ENCODE measurements at places on chromosomes 6 and 20.

- DNase-seq = no peak
Observed at GRCh38 chr6:13538084-13538483, 36.3 kb upstream of the SIRT5 start.

DNA sequence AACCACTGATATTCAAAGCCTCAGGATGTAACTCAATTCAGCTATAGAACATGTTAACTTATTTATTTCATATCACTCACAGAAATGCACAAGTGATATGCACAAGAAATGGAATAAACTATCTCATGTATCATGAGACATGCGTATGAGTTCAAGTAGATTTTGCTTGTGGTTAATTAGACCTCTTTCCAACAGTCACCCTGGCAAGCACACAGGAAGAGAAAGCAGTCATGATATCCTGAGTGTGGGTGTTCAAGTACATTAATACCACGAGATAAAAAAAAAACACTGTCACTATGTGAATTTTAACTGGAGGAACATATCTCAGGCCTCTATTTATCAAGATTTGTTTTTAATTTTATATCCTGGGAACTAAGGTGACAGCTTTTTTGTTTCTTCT lies 64.2 kb downstream of the LAMP5 start:
- no peak for DNase-seq

GRCh38 chr20:63483834-63484233 lies 11.4 kb upstream of the KCNQ2 start:
- no peak for DNase-seq

GRCh38 chr6:33082702-33083101 lies 6.9 kb downstream of the HLA-DPB1 start:
- DNase-seq = no peak

DNA sequence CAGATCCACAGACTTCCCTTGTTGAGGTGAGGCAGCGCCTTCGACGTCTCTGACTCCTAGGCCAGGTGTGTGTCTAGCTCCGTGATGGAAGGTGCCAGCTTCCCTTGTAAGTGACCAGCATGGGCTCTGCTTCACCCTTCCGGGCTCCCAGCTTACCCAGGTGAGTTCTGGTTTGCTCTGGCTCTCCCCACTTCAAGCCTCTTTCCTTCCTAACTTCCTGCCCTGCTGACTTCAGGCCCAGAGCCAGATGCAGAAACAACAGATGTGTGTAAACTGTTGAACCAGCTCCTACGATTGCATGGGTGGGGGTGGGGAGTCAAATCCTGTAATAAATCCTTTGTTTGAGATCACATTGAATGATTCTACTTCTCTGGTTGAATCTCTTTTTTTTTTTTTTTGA lies 51.6 kb upstream of the BMP6 start:
- no peak for DNase-seq

DNA sequence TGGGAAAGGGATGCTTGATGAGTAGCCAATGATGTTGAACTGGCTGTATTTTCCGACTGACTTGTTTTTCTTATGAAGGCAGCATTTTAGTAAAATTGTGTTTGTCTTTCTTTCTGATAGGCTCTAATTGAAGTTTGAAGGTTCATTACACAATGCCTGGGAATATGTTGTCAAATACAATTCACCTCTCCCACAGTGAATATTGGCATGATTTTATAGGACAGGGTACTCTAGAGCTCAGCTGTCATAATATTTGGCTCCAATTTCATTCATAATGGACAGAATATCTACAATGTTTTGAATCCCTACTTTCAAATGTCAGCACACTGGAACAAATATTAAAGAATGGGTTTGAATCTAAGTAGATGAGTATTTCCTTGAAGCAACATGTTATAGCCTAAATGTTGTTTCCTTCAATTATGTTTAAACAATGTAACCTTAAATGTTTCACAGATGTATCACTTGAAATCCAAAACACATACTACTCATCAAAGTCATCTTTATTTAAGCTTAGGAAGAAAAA lies 81.4 kb downstream of the LAMA2 start:
- no peak for DNase-seq

GRCh38 chr20:57977141-57977540 lies 251.3 kb downstream of the ANKRD60 start:
- DNase-seq = no peak

GRCh38 chr20:44085616-44086434 lies 101.2 kb downstream of the JPH2 start:
- DNase-seq = no peak

GRCh38 chr20:20299904-20300303 lies 68.0 kb upstream of the INSM1 start:
- no peak for DNase-seq

DNA sequence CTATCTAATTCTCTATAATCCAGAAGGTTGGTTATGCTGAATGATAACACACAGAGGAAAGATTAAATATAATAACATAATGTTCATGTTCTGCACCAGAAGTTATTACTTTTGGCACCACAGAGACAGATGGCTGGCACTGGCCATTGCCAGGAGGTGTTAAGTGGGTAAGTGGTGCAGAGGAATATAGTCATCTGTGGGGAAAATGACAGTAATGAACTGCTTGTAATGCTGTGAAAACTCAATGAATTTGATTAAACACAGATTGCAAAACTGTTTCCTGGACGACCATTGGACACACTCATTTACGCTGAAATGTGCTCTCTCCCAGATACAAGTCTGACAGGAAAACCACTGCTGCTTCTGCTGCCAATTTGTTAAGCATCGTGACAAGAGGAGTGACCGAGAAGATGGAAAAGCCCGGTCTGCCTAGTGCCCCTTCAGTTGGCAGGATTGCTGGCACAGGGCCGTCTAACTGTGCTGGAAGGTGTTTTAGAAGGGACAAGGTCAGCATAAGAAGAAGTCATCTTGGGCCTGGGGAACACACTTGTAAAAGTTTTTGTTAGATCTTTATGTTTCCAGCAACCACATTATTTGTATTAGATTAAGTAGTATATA lies 567.4 kb downstream of the CBLN4 start:
- DNase-seq = no peak

GRCh38 chr6:118240878-118241528 lies 307.1 kb upstream of the PLN start:
- DNase-seq = no peak

DNA sequence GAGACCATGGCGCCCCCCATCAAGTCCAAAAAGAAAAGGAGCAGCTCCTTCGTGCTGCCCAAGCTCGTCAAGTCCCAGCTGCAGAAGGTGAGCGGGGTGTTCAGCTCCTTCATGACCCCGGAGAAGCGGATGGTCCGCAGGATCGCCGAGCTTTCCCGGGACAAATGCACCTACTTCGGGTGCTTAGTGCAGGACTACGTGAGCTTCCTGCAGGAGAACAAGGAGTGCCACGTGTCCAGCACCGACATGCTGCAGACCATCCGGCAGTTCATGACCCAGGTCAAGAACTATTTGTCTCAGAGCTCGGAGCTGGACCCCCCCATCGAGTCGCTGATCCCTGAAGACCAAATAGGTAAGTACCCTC lies 41.7 kb upstream of the NAA20 start:
- no peak for DNase-seq

- DNase-seq = no peak
Observed at GRCh38 chr6:119037941-119038623, 40.4 kb downstream of the FAM184A start.

DNA sequence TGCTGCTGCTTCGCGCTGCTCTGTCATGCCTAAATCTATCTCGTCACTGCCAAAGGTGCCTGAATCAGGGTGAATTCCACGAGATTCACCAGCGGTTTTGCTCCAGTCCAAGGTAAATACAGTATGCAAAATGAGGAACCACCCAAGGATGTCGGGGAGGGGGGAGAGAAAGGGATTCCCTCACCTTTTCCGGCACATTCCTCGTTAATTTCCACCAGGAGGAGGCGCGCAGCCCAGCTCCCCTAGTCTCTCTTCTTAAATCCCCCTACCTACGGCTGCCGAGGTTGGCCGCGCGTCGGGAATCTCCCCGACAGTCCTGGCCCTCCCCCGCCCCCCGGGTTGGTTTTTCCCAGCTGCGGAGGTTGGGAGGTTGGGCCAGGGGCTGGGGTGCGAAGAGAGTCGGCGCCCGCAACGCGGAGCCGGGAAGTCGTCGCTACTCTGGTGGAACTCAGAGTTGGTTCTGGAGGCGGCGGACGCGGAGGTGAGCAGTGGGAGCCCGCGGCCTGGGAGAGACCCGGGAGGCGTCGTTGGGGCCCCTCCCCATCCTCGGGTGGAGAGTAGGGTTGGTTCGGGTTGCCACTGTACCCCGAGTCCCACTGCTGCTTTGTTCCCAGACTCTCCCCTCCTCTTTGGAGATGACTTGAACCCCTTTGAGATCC lies at the start of gene TPBG:
Gene TPBG (plus strand): TSS at position 390 of the 659 bp plus-strand sequence. CDS start 1,145 bp downstream, outside the sequence.
- DNase-seq = no peak

DNA sequence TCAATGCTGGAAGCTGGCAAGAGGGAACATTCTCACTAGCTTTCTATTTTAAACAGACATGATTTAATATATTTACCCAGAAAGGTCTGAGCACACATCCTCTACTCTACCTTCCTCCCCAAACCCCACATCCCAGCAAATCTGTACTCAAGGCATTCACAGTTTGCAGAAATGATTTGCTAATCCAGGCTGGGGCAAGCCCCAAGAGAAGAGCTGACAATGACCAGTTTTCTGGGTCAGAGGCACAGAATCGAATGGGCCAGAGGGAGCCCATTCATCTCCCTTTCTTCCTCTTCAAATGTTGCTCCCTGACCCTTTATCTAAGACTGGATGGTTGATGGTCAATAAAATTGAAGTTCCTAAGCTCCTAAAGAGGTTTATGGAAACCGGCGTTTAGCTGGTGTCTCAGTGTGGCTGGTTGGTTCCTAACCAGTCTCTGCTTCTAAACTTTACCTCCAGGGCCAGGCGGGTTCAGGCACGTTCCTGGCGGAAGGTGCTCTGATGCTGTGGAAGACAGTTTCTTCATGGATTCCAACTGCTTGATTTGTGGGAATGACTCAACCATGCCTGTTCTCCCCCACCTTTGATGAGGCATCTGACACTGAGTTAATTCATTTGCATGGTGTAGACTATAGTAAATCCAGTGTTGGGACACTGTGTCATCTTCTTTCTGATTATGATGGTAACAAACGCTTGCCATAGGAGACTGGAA lies 96.4 kb upstream of the IYD start:
- no peak for DNase-seq

GRCh38 chr6:22320750-22321149 lies 23.9 kb upstream of the PRL start:
- DNase-seq = no peak

GRCh38 chr6:150949526-150949925 lies 84.0 kb downstream of the MTHFD1L start:
- DNase-seq = no peak

Measured in tibial nerve (tissue), 4 donors.